ENCODE measurements at places on chromosomes 3 and 15.

DNA sequence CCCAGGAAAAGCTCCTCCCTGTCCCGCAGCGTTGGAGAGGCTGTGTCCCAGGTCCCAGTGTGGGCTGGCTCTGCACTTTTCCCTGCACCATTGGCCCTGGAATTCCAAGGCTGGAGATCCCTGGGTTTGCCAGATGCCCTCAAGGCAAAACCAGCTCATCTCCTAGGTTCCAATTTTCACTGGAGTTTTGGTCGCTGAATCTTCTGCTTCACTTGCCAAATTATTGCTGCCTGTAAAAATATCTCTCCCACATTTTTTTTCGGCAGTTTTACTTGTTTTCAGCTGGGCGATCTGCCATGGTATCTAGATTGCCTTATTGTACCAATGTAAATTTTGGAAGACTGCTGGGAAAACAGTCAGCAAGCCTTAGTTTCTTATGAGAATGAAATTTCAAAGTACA, 150.9 kb upstream of the ATP10A start:
- no peak for DNase-seq

- no peak for DNase-seq
These were observed 403.8 kb upstream of the ARL6 start for GRCh38 chr3:97360804-97361203.

DNA sequence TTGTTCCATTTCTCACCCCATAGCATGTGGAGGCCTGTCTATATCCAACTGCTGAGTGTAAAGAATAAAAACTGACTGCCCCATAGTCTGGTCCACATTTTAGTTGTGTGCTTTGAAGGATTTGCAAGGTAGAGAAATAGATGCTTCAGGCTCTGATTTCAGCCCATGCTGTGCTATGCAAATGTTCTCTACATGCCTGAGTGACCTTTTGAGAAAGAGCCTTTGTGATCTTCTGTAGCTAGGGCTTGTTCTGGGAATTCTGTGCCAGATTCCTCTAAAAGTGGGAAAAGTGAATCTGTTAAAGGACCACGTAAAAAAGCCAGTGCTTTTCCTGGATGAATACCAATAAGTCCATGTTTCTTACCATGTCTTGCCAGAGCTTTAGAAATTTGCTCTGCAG, 5.2 kb downstream of the KCTD6 start:
- DNase-seq, result no peak

- DNase-seq, result no peak
These were observed at the start of gene SLC2A2 for GRCh38 chr3:171026597-171027293. SLC2A2 (minus strand) TSS chr3:171026720; CDS start chr3:171026670, 50 bp downstream.

DNA sequence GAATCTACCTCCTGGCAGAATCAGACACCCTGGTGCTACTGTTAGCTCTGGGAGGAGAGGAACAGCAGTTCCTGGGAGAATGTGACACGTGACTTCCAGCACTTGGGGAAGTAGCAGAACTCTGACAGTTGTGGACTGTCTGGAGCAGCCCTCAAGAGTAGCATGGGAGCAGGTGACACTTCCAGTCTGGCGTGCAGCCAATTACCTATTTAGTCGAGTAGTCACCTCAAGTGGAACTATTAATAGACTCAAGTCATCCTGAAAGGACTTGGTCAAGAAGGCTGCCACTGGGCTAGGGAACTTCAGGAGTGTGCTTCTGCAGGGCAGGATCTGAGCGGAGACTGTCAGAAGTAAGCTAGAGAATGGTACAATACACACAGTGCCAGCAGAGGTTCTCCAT, 62.3 kb downstream of the MTHFS start:
- DNase-seq, result no peak

- no peak for DNase-seq
These were observed 217.3 kb downstream of the SNRPN start for GRCh38 chr15:25171856-25172687.

GRCh38 chr15:68934341-68934740, 4.0 kb downstream of the SPESP1 start:
- no peak for DNase-seq

GRCh38 chr3:13378155-13378554, 42.0 kb downstream of the NUP210 start:
- no peak for DNase-seq

GRCh38 chr15:26449291-26449690, 323.6 kb downstream of the GABRB3 start:
- no peak for DNase-seq

- DNase-seq, result no peak
These were observed 500 bp upstream of the VGLL3 start for GRCh38 chr3:86991482-86991815.

- DNase-seq, result no peak
These were observed 1.8 kb downstream of the ANP32A start for GRCh38 chr15:68818769-68819494.

- DNase-seq, result no peak
These were observed 17.0 kb downstream of the SUCLG2 start for GRCh38 chr3:67637255-67637900.

- DNase-seq, result peak; percentile 77
These were observed 40.4 kb downstream of the BHLHE40 start for GRCh38 chr3:5019411-5020241.

- DNase-seq, result no peak
These were observed 195.6 kb downstream of the CTNNB1 start for GRCh38 chr3:41394896-41395295.

- DNase-seq, result no peak
These were observed 106.0 kb downstream of the UBE2E2 start for GRCh38 chr3:23308986-23309625.

- DNase-seq, result no peak
These were observed 541.3 kb downstream of the FGF12 start for GRCh38 chr3:192186045-192186444.

GRCh38 chr3:242602-243355, 46.2 kb downstream of the CHL1 start:
- DNase-seq, result no peak

DNA sequence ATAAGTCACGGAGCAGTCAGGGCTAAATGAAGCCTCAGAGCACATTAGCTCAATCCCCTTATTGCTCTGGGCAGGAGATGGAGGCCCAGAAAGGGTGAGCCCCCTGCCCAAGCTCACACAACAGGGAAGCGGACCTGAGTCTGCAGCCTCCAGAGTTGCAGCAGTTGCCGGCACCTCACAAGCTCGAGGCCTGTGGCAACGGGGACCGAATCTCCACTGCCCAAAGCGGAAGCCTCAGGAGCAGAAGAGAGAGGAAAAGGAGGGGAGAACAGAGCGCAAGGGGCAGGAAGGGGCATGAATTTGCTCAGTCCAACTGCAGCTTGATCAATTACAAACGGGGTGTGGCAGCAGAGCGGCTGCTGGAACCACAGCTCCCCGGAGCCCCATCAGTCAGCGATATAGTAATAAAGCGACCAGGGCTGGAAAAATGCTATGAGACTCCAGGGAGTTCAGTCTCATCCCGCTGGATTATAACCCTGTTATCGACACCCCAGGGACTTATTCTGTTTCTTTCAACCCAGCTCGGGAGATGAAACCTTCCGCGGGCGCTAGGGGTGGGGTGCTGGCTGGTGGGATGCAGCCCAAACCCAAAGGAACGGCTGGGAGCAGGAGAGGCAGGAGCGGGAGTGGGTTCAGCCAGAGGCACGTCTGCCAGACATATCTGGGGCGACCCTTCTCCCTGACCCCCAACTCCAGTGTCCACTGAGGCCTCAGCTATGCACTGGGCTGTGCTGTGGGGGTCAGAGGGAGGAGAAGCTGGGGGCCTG, 219.7 kb upstream of the LINGO1 start:
- DNase-seq, result no peak

GRCh38 chr3:72673011-72673771, 175.1 kb downstream of the SHQ1 start:
- no peak for DNase-seq

- DNase-seq, result no peak
These were observed 80.7 kb upstream of the PCSK6 start for GRCh38 chr15:101570241-101570640.

- DNase-seq, result no peak
These were observed 1030.4 kb upstream of the CADM2 start for GRCh38 chr3:83928391-83928790.

GRCh38 chr3:114499976-114500375, 206.1 kb downstream of the TIGIT start:
- no peak for DNase-seq

DNA sequence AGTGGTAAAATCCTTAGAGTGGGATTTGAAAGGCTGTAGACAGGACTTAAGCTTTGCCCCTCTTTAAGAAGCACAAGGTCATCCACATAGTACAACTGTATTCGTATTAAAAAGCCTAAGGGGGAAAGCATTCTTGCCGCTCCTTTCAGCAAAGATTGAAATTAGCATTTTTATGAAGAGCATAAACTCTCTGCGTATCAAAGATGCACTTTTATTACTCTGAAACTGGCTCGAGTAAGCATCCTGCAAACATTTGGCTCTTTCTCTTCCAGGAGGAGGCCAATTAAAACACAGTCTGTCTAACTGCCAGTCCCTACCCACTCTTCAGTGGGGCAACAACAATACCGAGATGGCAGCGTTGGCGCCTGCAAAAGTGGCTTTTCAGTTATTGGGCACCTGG, 192.5 kb upstream of the TPRG1 start:
- DNase-seq, result no peak

DNA sequence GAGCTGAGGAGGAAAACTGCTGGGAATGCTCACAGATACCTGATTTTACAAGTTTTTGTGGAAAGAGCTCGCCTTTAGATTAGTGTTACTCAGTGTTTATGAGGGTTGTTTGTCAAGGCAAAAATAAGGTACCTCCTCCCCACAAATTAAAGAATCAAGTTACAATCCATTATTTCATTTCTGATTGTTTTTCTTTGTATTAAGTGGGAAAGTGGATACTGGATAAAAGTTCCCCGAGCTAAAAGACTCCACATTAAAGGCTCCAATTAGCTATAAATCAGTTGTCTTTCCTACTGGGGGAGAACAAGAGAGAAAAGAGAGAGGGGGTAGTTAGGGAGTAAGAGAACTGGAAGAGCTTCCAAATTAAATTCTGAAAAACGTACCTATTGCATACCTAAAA, 1.9 kb downstream of the ALDH1A2 start:
- DNase-seq, result no peak

- DNase-seq, result no peak
These were observed 1037.0 kb upstream of the CFAP20DC start for GRCh38 chr3:60086811-60087210.

GRCh38 chr3:38455639-38456430, 2.1 kb downstream of the ACVR2B start:
- no peak for DNase-seq

DNA sequence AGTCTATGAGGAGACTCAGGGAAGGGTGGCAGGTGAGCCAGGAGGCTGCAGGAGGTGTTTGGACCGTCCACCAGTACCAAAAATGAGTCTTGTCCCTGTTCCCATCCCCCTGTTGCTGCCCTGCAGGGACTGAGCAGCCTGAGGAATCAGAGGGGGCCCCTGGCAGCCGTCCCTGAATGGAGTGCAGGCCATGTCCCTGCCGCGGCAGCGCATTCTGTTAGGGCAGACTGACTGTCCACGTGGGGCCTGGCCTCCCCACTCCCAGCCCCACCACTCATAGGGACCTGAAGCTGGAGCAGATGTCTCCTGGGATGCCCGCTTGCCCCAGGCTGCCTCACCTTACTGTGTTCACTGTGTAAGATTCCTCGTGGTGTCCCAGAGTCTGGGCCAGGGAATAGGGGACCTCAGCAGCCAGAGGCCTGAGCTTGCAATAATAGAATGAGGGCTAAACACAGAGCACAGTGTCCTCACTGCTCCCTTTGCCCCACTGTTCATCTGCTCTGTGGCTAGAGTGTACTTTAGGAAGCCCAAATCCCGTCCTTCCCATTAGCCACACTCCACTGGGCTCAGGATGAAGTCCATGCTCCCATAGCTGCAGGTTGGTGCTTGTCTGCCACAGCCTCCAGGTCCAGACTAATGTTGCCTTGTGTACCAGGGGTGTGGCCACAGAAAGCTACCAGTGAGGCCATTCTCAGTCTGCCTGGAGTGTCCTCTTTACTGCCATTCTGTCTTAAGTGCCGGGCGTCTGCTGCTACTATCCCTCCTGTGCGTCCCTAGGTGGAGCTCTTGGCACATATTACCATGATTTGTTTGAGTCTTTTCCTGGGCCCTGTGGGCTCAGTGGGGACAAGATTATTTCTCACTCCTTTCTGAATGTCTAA, 63.2 kb downstream of the HCN4 start:
- no peak for DNase-seq

GRCh38 chr3:122310361-122310760, 14.7 kb upstream of the CSTA start:
- DNase-seq, result no peak

DNA sequence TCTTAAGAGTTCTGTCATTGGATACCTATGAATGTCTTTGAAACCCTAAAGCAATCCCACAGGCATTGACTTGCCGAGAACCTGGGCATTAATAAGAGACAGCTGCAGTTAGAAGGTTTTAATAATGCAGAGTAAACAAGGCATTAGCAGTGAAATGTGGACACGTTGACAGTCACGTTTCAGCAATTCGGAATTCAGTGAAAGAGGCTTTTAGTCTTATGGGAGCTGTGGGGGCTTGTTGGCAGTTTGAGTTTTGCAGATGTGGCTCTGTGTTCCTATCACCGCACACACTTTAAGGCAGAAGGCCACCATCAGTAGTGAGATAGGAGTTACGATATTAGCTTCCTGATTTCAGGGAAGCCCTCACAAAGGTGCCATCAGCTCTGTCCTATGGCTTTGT, 145.2 kb upstream of the NUDT16 start:
- no peak for DNase-seq

GRCh38 chr3:48215466-48215865, 7.8 kb upstream of the CAMP start:
- no peak for DNase-seq

GRCh38 chr15:52068004-52068615, 44.5 kb downstream of the BCL2L10 start:
- no peak for DNase-seq

DNA sequence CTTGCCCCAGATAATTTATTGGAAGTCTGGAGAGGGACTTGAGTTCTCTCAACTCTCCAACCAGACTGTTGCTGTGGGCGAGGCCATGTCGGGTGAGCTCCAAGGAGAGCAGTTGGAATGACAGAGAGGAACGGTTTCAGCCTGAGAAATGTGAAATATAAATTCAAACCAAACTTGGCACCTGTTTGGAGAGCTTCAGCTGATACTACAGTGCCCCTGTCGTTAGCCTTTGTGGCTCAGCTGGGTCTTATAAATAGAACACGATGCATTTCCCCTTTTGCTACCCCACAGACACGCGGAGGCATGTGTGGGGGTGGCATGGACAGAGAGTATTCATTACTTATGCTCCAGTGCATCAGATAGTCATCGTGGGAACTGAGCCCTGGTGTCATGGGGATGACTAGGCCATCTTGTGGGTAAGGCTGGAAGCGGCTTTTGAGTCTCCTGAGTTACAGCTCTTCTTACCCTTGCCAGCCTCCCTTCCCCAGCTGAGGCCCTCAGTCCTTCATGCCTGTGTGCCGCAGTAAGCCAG, 15.6 kb downstream of the SMAD3 start:
- DNase-seq, result peak; percentile 58

- no peak for DNase-seq
These were observed 75.3 kb downstream of the P2RY1 start for GRCh38 chr3:152910211-152910610.

GRCh38 chr15:90178468-90179435, 22.4 kb upstream of the SEMA4B start:
- no peak for DNase-seq

Data from stimulated activated CD8-positive, alpha-beta memory T cell treated with anti-CD3 and anti-CD28 coated beads, Interleukin-15, amount 100 ng/mL, for 4 hours (primary cell).